CD4-positive, alpha-beta T cell treated with Interleukin-21 for 1 hour (primary cell): ENCODE measurements at places on chromosomes 1 and 21.
A peak's percentile ranks its signal among the peaks of the same experiment; 100 is the strongest.

DNA sequence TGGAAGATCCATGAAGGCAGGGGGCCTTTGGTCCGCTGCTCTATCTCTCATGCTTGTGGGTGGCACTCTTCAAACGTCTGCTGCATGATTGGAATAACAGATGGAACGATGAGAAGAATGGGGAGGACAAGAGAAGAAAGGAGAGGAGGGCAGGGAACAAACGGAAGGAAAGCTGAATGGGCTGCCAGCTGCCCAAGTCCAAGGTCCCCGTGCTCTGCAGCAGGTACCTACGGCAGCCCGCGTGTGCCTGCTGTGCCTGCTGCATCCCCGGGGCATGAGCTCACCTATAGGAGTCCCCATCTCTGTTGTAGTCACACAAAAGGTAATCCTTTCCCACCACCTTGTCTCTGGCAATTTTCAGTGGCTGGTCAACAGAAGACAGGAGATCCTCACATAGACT lies 73.1 kb downstream of the SLC66A1 start:
- no peak for DNase-seq

DNA sequence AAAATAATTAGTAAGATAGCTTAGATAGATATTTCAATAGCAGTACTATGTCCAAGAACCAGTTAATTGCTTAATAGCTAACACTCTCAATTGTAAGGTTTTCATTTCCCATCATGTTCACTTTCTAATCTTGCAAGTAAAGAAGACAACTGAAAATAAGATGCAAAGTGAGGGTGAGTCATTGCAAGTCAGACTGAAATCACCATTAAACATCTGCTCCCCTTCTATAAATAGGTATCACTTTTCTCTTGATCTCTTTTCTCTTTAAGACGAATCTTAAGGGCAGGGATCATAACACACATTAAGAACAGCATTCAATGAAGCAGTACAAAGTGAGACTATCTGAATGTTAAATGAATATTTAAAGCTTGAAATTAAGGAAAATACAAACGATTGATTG lies 40.4 kb downstream of the UBR4 start:
- no peak for DNase-seq

DNA sequence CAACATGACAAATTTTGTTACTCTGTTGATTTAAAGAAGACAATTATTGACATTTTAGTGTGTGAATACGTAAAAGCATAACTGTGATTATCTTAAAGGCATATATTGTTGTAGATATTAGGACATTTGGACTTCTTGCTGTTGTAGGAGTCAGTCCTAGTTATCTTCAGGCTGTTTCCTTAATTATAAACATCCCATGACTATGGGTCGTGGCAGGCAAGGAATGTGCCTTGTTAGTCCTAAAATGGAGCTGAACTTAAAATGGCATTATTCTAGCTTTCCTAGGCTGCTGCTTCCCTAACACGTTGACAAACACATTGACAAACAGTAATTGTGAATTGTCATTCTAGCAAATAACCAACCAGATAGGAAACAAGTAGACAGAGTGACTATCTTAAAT lies 4.4 kb upstream of the MPZL1 start:
- DNase-seq, result no peak

GRCh38 chr1:234409328-234409727 lies 36.1 kb downstream of the COA6 start:
- peak; percentile 72 for DNase-seq

- DNase-seq, result no peak
These were observed 25.2 kb downstream of the ARHGEF10L start for GRCh38 chr1:17564458-17565393.

- DNase-seq, result peak; percentile 23
These were observed 89.0 kb upstream of the CHODL start for GRCh38 chr21:18155508-18156193.

DNA sequence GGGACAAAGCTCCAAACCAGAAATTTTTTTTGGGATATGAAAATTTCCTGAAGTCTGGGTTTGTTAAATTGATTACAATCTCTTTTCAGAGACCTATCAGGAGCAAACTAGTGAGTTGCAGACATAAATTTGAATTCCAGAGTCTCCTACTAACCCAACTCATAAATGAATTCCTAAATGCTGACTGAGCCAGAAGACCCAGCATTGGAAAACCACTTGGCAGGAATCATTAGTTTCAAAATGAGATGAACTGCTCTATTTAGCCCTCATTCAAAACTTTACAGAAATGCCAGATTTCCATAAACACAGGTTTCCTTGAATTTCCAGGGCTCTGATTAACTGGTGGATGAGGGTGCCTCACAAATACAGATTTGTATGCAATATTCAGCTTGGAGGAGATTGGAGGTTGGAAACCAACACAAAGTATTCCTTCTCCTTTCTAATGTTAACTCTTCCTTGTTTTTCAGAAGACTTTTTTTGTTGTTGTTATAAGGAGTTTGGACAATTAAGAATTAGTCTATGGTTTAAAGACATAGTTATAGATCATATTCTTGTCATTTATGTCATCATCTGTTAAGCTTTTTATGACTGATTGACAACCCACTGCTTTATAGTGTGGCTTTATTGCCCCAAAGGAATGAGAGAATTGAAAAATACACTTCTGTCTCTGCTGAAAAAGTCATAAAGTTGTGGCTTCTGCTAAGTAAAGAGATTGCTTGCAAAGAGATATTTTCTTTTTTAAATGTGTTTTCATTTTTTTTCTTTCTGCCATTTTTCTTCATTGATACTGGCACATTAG lies 222.8 kb downstream of the HLX start:
- DNase-seq, result no peak

GRCh38 chr1:115291741-115292140 lies 46.3 kb downstream of the NGF start:
- no peak for DNase-seq

DNA sequence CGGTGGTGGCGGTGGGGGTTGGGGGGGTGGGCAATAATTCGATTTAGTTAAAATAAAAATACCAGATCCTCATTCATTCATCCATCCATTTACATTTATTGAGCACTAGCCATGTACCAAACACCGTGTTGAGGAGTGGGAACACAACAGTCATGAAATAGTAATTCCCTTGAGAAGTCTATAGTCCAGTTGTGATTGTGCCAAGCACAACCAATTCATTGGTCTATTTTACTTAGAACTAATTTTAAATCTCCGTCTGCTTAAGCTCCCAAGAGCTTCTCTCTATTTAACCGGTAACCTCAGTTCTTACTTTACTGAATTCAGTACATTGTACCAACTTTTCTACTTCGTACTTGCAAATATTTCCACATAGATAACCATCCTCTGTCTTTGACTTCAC lies 38.4 kb downstream of the WARS2 start:
- DNase-seq, result no peak

- DNase-seq, result no peak
These were observed 25.0 kb upstream of the BCL9 start for GRCh38 chr1:147516157-147516917.

- no peak for DNase-seq
These were observed 161.1 kb upstream of the RRP15 start for GRCh38 chr1:218123968-218124367.

DNA sequence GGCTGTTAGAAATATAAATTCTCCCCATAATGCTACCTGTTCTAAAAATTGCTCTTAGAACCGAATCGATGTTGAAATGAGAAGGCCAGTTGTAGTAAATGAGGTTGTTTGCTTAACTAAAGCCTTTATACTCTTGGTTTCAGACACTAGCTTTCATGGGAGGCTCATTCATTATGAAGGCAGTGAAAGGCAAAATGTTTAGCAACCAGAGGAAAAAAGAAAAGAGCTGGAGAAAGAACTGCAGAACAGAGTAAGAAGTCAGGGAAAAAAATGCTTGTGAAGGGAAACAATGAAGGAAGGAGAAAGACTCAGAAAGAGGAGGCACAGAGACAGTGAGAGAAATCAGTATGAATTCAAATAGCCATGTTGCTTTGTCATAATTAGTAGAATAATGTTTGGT lies 128.2 kb downstream of the ATP5PO start:
- DNase-seq, result no peak

- no peak for DNase-seq
These were observed 40.0 kb upstream of the PWP2 start for GRCh38 chr21:44067011-44067839.

DNA sequence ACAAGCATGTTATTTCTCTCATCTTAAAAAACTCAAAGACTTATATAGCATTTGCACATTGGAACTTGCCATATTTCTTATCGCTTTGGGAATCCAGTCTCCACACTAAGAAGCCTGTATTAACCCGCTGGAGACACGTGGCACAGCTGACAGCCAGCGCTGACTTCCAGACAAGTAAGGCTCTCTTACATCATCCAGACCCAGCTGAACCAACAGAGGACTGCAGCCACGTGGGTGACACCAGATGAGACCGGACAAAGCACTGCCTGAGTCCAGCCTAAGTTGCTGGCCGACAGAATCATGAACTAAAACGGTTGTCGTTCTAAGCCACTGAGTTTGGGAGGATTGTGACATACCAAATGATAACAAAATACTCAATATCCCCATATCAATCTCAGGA lies 6.3 kb upstream of the CD247 start:
- no peak for DNase-seq

GRCh38 chr1:76021846-76022245 lies 52.7 kb upstream of the ST6GALNAC3 start:
- no peak for DNase-seq

- DNase-seq, result no peak
These were observed 536.0 kb downstream of the NPHP4 start for GRCh38 chr1:5456090-5456811.

GRCh38 chr1:176989023-176989422 lies 175.5 kb downstream of the ASTN1 start:
- no peak for DNase-seq

- DNase-seq, result no peak
These were observed 59.5 kb upstream of the C1orf105 start for GRCh38 chr1:172360985-172361384.

DNA sequence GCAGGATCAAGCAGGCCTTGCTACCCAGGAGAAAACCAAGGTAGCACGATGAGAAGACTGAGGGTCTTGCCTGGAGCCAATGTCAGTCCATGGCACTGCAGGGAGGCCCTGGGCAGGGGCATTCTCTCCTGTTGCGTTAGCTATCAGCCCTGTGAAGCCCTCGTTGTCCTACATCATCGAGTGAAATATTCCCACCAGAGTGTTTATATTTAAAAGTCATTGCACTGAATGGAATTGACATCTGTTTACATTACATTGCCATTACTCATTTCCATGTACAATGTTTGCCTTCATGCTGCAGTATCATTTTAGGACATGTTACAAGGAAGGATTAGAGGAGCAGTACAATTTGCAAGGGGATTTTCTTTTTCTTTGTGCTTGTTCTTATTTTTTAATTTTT lies 243.9 kb downstream of the KAZN start:
- no peak for DNase-seq

- no peak for DNase-seq
These were observed 18.1 kb downstream of the ADAM30 start for GRCh38 chr1:119878171-119878570.

DNA sequence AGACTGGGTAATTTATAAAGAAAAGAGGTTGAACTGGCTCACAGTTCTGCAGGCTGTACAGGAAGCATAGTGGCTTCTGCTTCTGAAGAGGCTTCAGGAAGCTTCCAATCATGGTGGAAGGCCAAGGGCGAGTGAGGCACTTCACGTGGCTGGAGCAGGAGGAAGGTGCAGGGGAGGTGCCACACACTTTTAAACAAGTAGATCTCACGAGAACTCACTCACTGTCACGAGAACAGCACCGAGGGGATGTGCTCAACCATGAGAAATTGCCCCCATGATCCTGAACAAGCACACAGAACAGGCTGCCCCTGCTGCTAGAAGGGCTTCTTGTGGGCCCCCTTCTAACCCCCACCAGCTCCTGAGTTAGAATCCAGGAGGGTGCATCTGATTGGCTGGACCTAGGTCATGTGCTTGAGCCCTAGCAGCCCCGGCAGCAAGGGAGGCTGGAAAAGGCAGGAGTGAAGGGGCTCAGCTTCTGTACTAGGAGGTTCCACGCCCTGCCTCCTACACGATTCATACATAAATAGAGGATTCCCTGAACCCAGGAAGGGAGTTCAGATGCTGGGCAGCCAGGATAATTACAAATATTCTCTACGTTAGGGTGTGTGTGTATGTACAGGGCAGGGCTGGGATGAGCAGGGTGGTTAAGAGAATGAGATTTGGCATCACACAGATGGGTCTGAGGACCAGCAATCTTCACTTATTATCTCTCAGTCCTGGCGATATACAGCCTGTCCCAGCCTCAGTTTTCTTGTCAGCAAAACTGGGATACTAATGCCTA lies 72.8 kb upstream of the ATP5PO start:
- DNase-seq, result no peak

- no peak for DNase-seq
These were observed 104.0 kb upstream of the PPM1J start for GRCh38 chr1:112818990-112819689.

GRCh38 chr1:75136921-75137641 lies 2.9 kb downstream of the LHX8 start:
- DNase-seq, result no peak

DNA sequence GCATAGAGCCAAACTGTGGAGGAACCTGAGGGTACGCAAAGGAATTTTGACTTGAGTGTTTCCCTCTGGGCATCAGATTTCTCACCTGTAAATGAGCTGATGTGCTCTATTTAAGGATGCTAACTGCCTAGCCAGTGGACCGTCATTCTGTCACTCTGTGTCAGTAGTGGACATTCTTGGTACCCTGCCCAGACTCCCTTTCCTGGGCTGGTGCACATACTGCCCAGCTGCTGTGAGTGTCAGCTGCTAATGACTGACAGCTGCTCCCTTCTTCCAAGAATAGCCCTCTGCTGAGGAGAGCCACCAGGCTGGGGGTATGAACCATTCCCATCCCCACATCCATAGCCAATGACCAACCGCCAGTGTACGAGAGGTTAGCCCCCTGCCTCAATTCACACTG lies 193.1 kb upstream of the DAB1 start:
- DNase-seq, result no peak

DNA sequence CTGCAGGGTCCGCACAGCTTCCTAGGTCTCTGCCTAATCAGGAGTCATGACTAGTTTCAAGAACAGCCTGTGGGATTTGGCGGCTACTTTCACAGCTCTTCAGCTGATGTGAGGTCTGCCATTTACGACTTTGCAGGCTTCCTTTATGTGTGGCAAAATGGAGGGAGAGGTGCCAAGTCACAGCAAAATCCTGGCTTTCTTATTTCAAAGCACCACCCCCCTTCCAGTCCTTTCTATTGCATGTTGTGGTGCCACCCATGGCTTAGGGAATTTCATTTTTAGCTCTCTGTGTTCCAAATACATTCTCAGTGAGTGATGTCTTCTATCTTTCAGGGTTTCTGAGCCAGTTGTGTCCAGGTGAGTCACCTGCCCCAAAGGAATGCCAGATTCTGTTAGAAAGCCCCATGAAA lies 75.1 kb upstream of the WLS start:
- no peak for DNase-seq

DNA sequence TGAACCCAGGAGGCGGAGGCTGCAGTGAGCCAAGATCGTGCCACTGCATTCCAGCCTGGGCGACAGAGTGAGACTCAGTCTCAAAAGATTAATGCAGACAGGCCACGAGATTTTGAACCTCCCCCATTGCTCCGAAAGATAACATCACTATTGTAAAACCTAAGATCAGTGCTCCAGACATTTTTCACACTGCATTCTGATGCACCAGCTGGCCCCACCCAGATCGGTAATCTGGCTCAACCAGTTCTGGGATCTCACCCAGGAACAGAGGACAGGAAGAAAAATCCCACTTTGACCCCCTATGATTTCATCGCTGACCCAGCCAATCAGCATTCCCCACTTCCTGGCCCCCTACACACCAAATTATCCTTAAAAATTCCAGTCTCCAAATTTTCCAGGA lies 10.7 kb upstream of the CSRP1 start:
- no peak for DNase-seq

GRCh38 chr1:230814949-230815692 lies 53.2 kb downstream of the C1orf198 start:
- DNase-seq, result no peak
